Pulmonary artery endothelial cell (primary cell): ENCODE measurements at places on chromosomes 12 and 14. TPM values are rescaled to one million over a fixed set of nuclear protein-coding genes. Genes with fewer than 3 reads are reported as not detected.

The KRT6C gene
- total RNA-seq, result 0.07 TPM in 1 of 2 replicates, not detected in the other

The ENDOU gene
- not detected in 2 replicates for total RNA-seq

The BEGAIN gene
- 0.11 and 0.13 TPM in 2 replicates for total RNA-seq

The PSMC1 gene
- 177 and 224 TPM in 2 replicates for total RNA-seq

The NTN4 gene
- 122 and 310 TPM in 2 replicates for total RNA-seq

The BRAP gene
- 17.0 and 21.1 TPM in 2 replicates for total RNA-seq

The PRIMA1 gene
- not detected in 2 replicates for total RNA-seq

The SIX4 gene
- 3.2 and 5.0 TPM in 2 replicates for total RNA-seq

The NFE2 gene
- total RNA-seq, result not detected in 2 replicates

The RFX4 gene
- total RNA-seq, result not detected in 2 replicates

The RNASE1 gene
- 75.5 and 99.7 TPM in 2 replicates for total RNA-seq

The PLEKHG7 gene
- 0.07 TPM in 1 of 2 replicates, not detected in the other for total RNA-seq

The KRT80 gene
- total RNA-seq, result 2.0 and 4.9 TPM in 2 replicates

The SMIM41 gene
- 0.07 and 0.21 TPM in 2 replicates for total RNA-seq

The KRT79 gene
- not detected in 2 replicates for total RNA-seq

The UNC79 gene
- under 0.01 TPM in 1 of 2 replicates, not detected in the other for total RNA-seq

The FERMT2 gene
- 112 and 125 TPM in 2 replicates for total RNA-seq

The PIWIL1 gene
- not detected in 2 replicates for total RNA-seq

The TRPV4 gene
- total RNA-seq, result 0.92 and 1.7 TPM in 2 replicates

The MTERF2 gene
- total RNA-seq, result 3.8 and 10.6 TPM in 2 replicates

The KSR2 gene
- 0.42 and 0.99 TPM in 2 replicates for total RNA-seq

The LRRC9 gene
- total RNA-seq, result not detected in 2 replicates

The FAM186B gene
- 0.11 and 0.13 TPM in 2 replicates for total RNA-seq

The FSCB gene
- not detected in 2 replicates for total RNA-seq

The TMEM233 gene
- 0.73 and 1.2 TPM in 2 replicates for total RNA-seq

The CEBPE gene
- not detected in 2 replicates for total RNA-seq

The CDH24 gene
- 6.3 and 13.9 TPM in 2 replicates for total RNA-seq

The OR6C75 gene
- not detected in 2 replicates for total RNA-seq

The KICS2 gene
- 3.8 and 5.6 TPM in 2 replicates for total RNA-seq

The GZMB gene
- total RNA-seq, result not detected in 2 replicates

The CFAP54 gene
- 10.0 and 26.2 TPM in 2 replicates for total RNA-seq

The CHPT1 gene
- total RNA-seq, result 29.8 and 49.3 TPM in 2 replicates

The MAP4K5 gene
- total RNA-seq, result 45.3 and 49.0 TPM in 2 replicates

The PCBP2 gene
- total RNA-seq, result 368 and 377 TPM in 2 replicates

The SLC25A21 gene
- 1.2 and 2.2 TPM in 2 replicates for total RNA-seq

The SLCO1A2 gene
- not detected in 2 replicates for total RNA-seq

The C14orf132 gene
- total RNA-seq, result 1.3 and 2.6 TPM in 2 replicates

The CPSF6 gene
- total RNA-seq, result 41.7 and 44.2 TPM in 2 replicates

The OTX2 gene
- not detected in 2 replicates for total RNA-seq

The FAM90A1 gene
- total RNA-seq, result 0.11 TPM in 1 of 2 replicates, not detected in the other

The DAAM1 gene
- 26.0 and 42.7 TPM in 2 replicates for total RNA-seq

The GLIPR1 gene
- total RNA-seq, result 79.3 and 96.8 TPM in 2 replicates

The NXPH4 gene
- 0.13 and 0.28 TPM in 2 replicates for total RNA-seq

The MYH6 gene
- total RNA-seq, result not detected in 2 replicates
